ENCODE measurements at places on chromosomes 5 and 9.

DNA sequence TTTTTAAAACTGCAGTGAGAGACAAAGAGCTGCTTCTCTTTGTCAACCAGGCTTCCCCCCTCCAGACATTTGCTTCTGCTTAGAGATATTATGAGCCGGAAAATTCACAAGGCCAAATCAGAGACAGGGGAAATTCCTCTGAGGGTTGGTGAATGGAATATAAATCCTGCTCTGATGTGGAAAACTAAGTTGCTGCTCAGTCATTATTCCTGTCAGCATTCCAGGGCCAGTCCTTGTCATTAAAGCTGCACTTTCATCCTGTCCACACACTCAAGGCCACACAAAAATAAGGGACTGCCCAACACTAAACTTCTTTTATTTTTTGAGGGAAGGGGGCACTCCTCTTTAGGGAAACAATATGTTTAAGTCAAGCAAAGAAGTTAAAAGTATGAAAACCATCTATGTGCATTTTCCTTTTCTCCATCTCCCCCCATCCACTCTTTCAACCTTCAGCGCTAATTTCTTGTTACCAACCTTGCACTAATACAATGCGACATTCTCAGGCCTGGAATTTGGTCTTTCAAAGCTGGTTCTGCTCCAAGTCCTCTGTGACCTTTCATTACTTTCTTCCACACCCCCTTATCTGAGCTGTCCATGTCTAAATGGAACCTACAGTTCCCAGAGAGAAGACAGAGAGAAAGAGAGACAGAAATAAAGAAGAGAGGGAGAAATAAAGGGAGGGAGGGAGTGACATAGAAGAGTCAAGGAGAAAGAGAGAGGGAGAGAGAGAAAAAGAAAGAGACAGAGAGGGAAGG, 118.9 kb upstream of the S1PR3 start:
- DNase-seq, result no peak

DNA sequence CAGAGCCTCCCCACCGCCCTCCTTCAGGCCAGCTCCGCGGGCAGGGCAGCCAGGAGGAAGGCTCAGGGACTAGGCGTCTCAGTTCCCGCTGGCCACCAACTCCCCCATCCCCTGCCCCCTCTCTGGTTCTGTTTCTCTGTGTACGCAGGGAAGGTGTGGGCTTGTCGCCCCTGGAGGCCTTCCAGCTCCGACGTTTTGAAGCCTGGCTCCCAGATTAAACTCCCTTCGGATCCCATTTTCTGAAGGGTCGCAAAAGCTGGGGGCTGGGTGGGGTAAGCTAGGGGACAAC, 346 bp downstream of the ATOX1 start:
- DNase-seq, result no peak

DNA sequence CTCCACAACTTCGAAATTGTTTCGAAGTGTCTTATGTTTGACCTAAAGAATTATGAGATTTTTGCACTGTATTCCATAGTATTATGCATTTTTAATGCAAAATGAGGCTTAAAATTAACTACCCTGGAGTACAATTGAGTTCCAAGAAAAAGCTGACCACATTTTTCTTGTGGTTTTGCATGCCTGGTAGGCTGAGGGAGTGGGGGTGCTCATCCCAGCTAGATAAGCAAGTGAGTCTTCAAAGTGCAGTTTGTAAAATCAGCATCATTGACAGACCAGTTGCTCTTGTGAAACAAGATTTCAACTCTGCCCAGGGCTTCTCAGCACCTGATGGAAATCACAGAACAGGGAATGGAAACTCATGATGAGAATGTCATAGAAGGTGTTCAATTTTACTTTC, 17.0 kb upstream of the NDUFS4 start:
- no peak for DNase-seq

GRCh38 chr5:83653669-83654068, 67.0 kb downstream of the HAPLN1 start:
- DNase-seq, result no peak

GRCh38 chr9:15389173-15389572, 33.5 kb upstream of the SNAPC3 start:
- no peak for DNase-seq

DNA sequence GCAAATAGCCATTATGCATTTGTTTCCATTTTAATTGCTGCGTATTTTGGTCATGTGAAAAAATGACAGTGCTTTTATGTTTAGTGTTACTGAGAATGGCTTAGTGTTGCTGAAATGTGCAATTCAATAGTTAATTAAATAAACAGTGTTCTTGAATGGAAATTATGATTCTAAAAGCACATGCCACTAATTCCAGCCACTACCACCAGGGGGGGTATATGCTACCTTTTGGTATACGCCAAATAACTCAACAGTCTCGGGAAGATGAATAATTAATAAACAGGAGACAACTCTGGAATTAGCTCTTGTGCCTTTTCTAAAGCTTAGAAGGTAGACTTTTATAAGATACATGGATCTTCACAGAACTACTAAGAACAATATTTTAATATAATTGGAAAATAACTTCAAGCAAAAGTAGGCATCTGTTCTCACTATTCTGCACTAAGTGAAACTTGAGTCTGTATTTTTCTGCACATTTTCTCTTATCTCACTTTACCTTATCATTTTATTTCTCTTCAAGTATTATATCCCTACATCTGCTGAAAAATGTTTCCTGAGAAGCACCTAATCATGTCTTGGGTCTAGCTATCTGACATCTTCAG, 83.5 kb upstream of the MINAR2 start:
- peak; percentile 31 for DNase-seq

- DNase-seq, result no peak
These were observed 105.3 kb downstream of the TRIM36 start for GRCh38 chr5:115064380-115064779.

DNA sequence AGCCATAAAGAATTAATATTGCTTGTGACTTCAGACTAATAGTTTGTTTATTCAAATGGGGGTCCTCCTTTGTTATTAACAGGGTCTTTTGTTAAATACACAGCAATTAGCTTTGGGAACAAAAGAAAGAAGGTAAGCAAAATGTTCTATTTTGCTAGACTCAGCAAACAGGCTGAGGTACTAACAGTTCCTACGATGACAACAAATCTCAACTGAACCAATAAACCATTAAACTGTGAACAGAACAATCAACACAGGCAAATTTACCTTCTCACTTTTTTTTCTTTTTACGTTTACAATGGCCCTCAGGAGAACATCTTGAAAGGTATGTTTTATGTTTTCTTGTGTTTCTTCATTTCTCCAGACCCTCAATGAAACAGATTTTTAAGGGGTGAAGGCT, 207.2 kb downstream of the NFIB start:
- no peak for DNase-seq

- DNase-seq, result no peak
These were observed 92.5 kb downstream of the FEM1C start for GRCh38 chr5:115452083-115452482.

DNA sequence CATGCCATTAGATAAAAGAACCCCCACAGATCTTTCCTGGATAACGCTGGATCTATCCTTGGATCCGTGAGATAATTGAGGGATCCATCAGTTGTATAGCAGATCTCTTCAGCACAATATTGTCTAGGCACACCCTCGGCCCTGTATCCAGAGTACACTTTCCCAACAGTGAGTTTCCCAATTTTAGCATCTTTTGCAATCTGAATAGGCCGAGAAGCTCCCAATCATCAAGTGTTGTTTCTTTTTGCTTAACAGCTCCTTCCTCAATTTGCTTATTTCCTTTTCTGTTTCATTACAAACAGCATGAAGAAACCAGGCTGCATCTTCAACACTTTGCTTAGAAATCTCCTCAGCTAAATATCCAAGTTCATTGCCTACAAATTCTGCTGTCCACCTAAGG, 4.4 kb upstream of the SPTLC1 start:
- DNase-seq, result no peak

DNA sequence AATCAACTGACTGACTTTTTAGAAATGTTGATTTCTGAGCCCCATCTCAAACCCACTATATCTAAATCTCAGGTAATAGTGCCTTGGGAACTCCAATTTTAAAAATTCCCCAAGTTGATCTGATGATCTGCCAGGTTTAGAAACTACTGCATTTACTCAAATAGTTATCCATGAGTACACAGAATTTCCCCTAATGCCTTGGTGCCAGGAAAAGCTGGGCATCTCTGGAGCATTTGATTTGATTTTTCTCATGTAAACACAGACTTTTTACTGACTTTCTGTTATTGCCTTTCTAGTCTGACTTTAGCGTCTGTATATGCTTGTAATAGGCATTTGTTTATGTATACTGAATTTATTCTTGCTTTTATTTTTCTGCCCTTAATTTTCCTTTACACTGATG, 35.8 kb downstream of the MTREX start:
- DNase-seq, result no peak

GRCh38 chr5:108629779-108630528, 117.7 kb upstream of the FER start:
- no peak for DNase-seq

GRCh38 chr9:106528158-106528557, 334.8 kb upstream of the ZNF462 start:
- DNase-seq, result no peak

DNA sequence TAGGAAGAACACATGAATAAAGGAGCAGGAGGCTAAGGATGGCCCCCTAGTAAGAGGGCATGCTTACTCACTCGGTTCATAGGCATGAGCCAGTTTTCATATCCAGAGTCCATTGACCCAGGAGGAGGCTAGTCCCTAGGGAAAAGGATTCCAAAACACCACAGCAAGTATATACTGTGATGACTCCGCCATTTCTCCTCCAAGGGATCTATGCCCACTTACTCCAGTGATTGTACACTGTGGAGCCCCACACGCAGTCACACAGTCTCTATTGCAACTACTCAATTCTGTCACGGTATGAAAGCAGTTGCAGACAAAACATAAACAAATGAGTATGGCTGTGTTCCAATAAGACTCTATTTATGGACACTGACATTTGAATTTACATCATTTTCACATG, 117.7 kb upstream of the ALDH1B1 start:
- no peak for DNase-seq

DNA sequence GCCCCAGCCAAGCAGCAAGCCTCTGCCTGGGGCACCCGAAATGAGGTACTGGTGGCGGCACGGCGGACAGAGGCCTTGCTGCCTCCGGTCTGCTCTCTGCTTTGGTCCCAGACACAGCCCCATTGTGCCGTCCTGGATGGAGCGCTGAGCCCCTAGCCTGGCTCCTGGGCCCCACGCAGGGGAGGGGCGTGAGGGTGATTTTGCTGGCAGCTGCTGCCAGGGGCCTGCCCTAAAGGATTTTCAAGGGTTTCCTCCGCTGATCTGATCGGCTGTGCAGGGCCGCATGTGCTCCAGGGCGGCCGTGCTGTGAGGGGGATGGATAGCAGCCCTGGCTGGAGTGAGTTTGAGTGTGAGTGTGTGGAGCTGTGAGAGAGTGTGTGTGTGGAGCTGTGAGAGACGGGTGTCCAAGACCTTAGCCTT, 1.3 kb downstream of the GPSM1 start:
- no peak for DNase-seq

- DNase-seq, result no peak
These were observed 21.4 kb downstream of the MEGF10 start for GRCh38 chr5:127311781-127312525.

- DNase-seq, result no peak
These were observed 87.5 kb downstream of the FANCC start for GRCh38 chr9:95230046-95230445.

GRCh38 chr5:94240993-94241651, 377.3 kb downstream of the KIAA0825 start:
- DNase-seq, result no peak

GRCh38 chr9:19138084-19138483, 10.8 kb upstream of the PLIN2 start:
- no peak for DNase-seq

DNA sequence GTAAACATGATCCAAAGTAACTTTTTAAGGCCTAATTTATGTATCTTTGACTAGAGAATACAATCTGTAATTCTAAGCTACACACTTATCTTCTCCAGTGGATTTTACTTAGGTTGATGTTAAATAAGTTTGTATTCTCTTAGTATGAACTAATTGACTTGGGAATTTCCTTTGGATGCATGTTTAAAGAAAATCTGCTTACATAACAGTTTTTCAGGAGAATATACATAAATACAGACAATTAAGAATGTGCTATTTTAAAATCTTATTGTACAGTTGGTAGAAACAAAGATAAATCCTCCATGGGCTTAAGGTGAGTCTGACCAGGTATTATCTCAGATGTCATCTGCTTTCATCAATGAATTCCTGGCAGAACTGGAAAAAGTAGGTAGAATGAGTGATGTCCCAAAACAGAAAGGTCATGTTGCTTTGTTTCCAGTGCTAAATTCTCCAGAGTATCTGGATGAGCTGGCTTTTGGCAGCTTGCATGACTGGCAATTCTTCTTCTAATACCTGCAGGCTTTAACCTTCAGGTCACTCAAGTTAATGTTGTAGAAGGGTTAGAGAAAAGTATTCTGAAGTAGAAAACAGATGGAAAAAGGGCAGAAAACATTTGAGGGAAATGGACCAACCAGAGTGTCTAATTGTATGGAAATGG, 150.6 kb downstream of the MACIR start:
- DNase-seq, result no peak

GRCh38 chr9:132485393-132485792, 75.4 kb downstream of the CFAP77 start:
- DNase-seq, result no peak

- no peak for DNase-seq
These were observed 557 bp downstream of the GNG10 start for GRCh38 chr9:111661802-111662521.

- no peak for DNase-seq
These were observed 279.3 kb downstream of the ASTN2 start for GRCh38 chr9:117135501-117136098.

GRCh38 chr5:28468166-28468565, 1429.8 kb upstream of the CDH9 start:
- DNase-seq, result no peak

GRCh38 chr9:108271646-108272348, 584.0 kb downstream of the ACTL7B start:
- no peak for DNase-seq

DNA sequence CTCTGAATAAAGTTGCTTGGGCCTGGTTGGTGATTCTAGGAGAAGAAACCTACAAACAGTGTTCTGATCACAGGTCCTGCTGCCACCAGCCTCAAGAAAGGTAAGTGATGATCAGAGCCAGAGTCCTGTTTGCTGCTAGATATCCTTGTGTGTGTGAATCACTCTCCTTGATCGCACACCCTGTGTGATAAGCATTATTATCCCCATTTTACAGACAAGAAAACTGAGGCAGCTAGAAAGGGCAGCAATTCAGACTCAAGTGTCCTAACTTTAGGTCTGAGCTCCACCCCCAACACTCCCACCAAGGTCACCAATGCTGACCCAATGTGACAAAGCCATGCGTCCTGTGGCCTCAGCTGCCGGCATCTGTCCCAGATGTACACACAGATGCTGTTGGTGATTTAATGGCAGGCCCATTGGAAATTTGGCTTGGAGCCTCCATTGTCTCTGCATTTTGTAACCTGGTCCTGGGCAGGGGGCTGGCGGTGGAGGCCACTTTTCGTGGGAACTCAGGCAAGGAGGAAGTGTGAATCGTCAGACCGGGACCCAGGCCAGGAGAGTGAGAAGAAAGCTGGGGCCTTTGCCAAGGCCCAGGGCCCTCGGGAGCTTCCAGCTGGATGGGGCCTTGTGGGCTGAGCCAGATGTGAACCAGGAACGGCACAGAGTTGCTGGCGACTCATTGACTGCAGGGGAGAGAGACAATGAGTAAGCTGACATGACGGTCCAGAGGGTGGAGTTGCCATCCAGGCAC, 29.8 kb upstream of the GGTA1 start:
- DNase-seq, result no peak
